ENCODE measurements at places on chromosomes 5 and 9.

- DNase-seq, result peak; percentile 49
Observed at GRCh38 chr9:76651119-76651705, 113.0 kb upstream of the PCA3 start.

GRCh38 chr5:35089334-35090314, 41.9 kb upstream of the AGXT2 start:
- DNase-seq, result peak; percentile 63

DNA sequence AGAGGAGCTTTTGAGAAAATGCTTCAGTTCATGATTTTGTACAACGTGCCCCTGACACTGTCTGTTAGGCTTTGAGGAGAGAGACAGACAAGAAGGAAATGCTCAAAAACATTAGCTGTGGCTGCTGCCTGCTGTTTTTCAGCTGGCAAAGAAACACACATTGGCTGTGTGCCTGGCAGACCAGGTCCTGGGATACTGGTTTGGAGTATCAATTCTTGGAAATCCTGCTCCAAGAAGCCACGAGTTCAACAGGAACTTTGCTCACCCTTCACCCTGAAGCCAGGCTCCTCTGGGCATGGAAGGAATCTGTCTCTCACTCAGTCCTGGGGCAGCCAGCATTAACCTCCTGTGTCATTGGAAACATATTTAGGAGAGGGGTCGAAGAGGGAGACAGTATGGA, 245.5 kb downstream of the AUH start:
- DNase-seq, result no peak

- no peak for DNase-seq
Observed at GRCh38 chr5:178177569-178177968, 9.6 kb downstream of the GMCL2 start.

DNA sequence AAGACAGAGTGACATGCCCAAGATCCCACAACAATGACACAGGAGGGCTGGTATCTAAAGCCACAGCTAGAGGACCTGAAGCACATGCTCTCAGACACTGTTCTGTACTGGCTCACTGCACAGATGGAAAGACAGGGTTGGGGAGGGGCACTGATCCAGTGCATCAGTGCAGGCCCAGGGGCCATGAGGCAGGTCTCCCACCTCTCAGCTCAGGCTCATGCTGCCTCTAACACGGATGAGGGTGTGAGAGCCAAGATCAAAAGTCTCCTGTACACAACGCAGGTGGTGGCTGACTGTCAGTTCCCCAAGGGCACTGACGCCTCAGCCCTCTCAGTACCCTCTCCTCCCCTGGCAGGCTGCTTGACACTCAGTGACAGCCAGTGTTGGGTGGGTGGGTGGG, 10.9 kb downstream of the RAPGEF1 start:
- no peak for DNase-seq

- DNase-seq, result peak; percentile 58
Observed at GRCh38 chr5:14447958-14448911, 133.4 kb upstream of the OTULINL start.

DNA sequence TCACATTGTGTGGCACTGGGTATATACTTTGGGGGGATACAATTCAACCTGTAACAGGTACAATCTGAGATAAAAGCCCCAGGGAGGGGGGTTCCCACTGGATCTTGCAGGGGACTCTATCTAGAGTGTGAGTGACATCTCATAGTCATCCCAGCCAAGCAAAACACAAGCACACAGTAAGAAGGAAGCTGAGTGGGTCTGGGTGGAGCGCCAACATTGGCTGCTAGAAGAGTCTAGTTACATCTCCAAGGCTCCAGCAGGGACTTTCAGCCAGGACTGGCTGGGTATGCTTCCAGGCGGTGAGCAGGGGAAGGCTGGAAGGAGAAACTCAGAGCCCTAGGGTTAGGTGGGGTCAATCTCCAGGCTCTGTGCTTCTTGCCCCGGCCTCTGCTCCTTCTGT, 53.0 kb downstream of the IL31RA start:
- DNase-seq, result peak; percentile 60

GRCh38 chr5:75952963-75953362, 130.2 kb upstream of the SV2C start:
- DNase-seq, result no peak

DNA sequence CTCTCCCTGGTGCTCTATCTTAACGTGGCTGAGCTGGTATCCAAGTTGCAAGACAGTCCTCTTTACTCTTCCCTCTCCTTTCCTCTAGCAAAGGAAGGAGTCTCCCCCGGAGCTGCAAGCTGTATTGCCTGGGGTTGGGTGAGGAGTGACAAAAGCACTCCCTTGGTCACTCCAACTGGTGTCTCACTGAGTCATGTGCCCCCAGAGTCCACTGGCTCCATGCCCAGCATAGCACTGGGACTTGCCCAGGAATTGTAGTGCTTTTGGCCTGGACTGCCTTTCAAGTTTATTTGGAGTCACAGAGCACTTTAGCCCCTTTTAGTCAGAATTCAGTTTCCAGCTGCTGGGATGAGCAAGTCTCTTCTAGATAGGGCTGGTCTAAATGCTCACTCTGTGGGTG, 82.6 kb upstream of the FST start:
- DNase-seq, result peak; percentile 58

DNA sequence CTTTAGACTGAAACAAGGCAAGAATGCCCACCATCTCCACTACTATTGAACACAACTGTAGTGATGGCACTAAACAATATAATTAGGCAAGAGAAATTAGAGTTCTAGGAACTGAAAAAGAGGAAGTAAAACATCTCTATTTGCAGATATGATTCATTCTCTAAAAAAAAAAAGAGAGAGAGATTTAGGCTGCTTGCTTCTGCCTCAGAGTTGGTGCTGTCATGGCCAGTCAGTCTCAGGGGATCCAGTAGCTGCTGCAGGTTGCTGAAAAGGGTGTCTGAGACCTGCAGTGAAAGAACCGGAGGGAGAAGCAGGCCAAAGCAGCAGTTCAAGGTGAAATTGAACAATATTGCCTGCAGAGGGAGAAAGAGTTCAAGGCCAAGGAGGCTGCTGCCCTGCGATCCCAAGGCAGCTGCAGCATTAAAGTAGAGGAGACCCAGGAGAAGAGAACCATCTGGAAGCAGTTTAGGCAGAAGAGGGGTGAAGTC, 72.5 kb downstream of the AP3B1 start:
- peak; percentile 11 for DNase-seq

- DNase-seq, result no peak
Observed at GRCh38 chr5:90191352-90192045, 218.1 kb downstream of the CETN3 start.

- DNase-seq, result no peak
Observed at GRCh38 chr5:58671155-58671554, 88.3 kb downstream of the RAB3C start.

DNA sequence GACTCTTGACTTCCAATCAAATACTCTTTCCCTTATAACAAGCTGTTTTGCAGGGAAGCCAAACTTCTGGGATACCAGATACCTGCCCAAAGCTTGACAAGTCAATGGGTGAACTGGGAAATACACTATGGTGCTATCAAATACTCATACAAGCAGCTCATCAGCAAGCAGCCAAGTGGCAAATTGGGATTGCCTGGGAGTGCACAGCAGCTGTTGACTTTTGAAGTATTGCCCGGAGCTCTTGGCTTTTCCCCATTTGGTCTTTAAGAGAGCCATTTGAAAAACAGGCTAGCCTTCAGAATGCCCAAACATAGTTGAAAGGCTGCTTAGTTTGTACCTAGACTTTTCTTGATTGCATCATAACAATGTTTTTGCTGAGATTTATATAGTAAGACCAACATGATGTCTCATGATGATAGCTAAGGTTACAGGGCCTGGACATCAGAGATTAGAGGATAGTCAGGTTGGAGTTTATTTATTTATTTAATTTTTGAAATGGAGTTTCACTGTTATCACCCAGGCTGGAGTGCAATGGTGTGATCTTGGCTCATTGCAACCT, 210.1 kb upstream of the ZNF608 start:
- no peak for DNase-seq

DNA sequence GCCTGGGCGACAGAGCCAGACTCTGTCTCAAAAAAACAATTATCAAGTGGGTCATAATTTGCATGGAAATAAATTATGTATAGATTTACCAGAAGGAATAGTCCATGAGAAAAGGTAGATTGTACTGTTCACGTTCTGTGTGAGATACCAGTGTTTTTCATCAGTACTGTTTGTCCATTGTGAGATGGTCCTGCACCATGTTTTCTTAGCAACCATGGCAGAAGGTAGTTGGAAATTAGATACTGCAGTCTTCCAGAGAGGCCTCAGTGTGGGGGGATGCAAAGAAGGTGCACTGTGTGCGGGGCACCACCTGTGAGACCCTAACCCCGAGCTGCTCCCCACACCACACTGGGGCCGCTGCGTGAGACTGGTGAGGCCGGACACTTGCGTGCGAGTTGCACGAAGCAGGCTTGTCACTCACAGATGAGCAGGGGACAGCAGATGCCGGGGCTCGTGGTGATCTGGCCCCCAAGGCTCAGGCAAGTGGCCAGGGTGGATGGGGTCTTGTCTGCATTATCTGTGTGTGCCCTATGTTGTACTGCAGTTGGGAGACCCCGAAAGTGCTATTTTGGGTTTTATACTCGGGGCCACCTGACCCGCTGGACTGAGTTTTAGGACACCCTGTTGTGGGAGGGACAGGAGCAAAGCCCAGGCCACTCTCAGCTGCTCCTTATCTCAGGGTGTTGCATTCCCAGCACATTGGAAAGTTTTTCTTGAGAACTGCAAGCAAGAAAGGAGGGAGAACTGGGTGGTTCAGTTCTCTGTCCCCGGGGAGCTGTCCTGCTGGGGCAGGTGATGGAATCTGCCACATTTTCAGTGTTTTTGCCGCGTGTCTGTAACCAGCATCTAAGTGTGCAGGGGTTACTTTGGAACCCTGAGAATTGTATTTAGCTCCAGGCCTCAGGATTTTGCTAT, 61.9 kb downstream of the EHMT1 start:
- DNase-seq, result no peak

DNA sequence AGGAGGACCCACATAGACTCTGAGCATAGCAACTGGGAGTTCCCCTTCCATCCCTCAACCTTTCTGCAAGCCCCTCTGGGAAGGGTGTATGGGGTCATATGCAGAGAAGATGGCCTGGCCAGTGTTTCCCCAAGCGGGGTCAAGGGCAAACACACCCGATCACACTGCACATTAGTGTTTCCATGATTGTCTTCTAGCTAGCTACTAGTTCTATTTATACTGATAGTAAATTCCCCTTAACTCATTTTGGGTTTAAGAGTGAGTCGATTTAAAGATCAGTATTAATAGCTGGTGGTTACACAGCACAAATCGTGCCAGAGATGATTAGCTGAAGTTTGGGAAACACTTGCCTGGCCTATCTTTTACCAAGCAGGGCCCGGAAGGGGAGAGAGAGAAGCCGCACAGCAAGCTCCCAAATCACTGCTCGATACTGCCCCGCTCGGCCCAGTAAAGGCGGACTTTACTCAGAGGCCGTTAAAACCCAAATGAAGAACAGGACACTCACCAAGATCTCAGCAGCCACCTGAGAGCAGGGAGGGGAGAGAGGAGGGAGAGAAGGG, 29.4 kb upstream of the TNIP1 start:
- DNase-seq, result no peak

DNA sequence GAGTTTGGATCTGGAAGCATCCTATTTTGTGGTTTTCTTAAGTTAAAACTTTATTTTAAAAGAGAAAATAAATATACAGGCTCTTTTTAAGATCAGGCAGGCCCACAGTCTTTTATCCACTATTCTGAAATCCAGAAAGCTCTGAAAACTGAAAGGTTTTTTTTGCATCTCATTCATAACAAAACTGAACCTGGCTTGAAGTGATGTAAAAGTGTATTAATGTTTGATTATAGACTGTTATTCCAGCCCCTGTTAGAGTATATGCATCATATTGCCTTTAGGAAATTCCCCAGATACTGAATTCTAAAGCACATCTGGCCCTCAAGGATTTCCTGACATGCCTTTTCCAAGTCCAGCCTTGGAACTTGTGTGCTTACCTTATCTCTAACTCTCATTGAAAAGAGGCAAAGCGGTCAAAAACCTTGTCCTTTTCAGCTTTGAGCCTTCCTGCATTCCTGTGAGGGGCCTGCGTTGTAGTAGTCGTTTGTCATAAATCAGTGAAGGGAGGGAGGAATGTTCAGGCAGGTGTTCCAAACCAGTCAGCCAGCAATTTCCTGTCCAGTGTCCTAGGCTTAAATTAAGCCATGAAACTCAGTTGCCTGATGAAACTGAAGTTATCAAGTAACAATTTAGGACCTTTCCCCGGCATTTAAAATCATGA, 110.4 kb downstream of the TLE4 start:
- peak; percentile 18 for DNase-seq

DNA sequence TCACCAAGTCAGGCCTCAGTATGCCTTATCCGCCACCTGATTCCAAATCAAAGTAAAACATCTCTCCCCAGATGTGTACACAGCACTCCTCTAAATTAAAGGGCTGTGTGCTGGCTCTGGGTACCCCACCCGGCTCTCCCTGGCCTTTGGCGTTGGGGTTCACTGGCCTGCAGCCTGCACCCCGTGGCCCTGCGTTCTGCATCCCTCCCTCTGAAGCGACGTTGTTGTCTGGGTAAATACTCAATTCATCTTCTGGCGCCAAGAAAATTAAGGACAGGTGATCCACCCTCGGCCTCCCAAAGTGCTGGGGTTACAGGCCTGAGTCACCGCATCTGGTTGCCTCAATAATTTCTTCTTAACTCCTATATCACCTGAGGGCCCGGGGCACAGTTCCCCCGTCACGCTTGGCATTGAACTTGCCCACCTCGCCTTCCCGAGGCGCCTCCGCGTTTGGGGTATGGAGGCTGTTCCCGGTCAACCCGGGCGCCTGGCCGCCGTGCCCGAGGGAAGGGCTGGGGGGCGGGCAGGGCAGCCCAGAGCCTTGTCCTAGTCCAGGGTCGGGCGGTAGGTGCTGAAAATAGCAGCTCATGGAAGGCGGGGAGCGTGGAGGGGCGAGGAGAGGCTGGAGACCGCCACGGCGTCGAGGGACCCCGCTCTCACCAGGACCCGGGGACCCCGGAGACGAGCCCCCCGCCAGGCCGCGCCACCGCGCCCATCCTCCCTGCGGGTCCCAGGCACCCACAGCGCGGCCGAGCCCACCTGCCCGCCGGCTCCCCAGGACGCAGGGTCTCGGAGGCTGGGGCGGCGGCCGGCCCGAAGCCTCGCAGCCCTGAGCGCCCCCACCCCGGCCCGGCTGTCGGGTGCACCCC, 531 bp downstream of the ABO start:
- no peak for DNase-seq

DNA sequence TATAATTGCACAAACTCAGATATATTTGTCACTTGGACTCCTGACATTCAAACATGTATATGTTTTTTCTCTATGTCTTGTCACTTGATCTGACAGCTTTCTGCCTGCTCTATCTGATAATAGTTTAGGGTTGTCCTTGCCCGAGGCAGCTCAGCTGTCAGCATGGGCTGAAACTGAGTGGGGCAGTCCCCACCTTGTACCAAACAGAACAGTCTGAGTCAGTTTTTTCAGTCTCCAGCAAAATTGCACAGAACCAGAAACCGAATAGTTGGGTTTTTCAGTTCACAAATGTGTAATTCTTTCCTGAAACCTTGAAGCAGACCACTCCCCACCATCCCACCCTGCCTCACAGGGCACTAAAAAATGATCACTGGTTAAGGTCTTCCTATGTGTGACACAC, 9.5 kb upstream of the HAND1 start:
- no peak for DNase-seq

DNA sequence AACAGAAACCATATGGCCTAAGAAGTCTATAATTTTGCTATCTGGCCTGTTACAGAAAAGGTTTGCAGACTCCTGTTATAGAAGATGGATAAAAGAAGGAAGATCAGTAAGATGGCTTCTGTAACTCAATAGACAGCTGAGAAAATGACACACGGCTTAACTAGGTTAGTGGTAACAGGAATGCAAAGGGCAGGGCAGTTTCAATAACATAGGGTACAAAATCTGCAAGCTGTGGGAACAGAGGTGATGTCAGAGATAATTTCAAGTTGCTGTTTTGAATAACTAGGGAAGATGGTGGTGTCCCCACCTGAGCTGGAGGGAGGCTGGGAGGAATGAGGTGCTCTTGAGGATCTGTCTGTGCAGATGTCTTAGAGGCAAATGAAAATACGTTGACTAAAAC, 106.5 kb downstream of the GLIS3 start:
- peak; percentile 49 for DNase-seq

All from iris pigment epithelial cell (primary cell).